ENCODE measurements at places on chromosomes 7 and 10.

DNA sequence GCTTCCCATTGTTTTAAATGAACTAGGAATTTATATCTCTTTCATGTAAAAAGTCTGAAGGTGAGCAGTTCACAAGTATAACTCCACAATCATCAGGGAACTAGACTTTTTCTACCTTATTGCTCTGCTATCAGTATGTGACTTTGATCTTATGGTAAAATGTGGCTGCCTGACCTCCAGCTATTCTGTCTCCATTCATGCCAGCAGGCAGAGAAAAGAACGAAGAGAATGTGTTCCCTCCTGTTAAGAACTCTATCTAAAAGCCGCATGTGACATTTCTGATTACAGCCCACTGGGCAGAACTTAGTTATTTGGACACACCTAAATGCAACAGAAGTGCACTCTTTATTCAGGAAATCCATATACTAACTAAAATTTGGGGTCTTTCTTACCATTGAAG, 102.8 kb upstream of the MBL2 start:
- DNase-seq = no peak

DNA sequence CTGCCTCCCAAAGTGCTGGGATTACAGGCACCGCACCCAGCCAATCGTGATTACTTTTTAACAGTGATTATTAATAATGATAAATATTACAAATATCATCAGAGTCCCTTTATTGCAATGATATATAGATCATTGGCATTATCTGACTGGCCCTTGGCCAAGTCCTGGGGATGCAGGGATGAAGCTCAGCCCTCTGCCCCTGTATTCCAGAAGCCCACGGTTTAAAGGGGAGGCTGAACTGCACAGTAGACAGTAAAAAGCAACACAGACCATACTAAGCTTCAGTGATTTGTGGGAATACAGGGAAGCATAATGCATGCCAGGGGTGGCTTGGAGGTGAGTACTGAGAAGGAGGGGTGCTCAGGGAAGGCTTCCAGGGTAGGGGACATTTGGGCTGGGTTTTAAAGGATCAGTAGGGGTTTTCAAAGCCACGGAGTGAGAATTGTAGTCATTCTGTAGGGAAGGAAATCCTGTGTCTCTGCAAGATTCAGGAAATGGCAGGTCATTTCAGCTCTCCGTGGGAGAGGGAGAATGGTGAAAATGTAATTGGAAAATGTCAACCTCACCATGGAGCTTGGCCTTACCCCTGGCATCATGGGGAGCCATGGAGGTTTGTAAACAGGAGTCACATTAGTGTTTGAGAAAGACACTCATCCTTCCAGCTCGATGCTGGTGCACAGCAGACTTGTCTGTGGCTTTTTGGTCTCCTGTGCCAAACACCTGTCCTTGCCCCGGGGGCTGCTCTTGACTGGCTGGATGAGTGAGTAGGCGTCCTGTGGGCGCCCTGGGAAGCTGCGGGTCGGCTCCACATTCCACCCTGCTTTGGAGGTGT, 8.8 kb downstream of the ADAMTS14 start:
- DNase-seq = no peak

DNA sequence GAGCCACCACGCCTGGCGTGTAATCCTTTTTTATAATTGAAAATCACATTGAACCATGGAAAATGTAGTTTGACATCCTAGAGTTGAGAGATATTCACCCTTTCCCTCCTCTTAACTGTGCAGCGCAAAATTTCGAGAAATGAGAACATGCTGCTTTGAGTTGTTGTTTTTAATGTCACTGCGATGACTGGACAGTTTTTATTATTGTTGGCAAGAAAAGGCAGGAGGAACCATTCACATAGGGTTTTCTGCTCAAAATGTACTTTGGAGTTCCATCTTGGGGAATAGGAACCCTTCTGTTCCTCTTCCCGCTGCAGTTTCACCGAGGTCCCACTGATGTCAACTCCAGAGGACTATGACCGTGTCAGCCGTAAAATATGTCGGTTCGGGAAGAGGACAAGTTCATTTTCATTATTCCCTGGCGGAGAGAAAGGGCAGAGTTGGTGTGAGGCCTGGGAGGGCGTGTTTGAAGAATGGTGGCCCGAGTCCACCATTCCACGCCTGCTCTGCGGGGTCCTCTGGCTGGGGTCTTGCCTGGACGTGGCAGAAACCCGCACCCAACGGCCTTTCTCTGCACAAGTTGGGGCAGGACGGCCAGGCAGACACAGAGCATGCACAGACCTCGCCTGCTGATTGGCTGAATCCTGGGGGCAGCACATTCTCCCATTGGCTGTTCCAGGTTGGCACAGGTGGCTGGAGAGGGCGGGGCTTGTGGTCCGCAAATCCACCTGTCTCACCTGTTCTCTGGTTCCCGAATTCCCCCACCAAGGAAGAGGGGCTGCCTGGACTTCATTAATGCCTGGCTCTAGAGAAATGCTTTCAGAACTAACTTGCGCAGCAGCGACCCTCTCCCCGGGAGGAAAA, 105.1 kb upstream of the TCF7L2 start:
- no peak for DNase-seq

- DNase-seq = no peak
These were observed 30.6 kb upstream of the PFKFB3 start for GRCh38 chr10:6171881-6172695.

- DNase-seq = no peak
These were observed 123.4 kb upstream of the ZNF746 start for GRCh38 chr7:149620961-149621360.

DNA sequence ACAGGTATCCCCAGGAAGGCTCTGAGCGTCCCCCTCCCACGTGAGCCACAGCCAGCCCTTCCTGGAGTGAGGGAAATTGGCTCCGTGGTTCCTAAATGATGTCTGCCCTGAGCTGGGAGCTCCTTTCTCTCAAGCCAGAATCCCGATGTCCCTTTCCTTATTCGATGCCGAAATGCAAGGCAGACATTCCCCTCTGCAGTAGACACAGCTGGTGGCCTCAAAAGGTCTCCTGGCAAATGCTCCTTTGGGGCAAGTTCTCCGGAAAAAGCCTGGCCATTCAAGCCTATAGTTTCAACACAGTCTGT, 98.9 kb downstream of the HIP1 start:
- DNase-seq = no peak

DNA sequence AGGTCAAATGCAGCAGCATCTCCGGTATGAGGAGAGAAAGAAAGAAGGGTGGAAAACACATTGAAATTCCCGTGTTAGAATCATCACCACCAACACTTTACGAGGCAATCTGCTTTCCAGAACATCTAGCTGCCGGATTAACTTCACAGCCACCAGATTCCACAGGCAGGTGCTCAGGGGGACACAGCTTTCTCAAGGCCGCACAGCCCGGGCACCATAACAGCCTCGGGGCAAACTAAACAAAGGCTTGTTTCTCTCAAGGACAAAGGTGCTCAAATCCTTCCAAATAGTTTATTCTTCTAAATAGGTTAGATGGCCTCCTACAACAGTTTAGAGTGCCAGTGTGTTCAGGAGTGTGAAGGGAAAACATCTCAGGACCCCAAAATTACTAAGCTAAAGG, 156.3 kb downstream of the DIP2C start:
- DNase-seq = no peak

GRCh38 chr7:48097521-48098231, 8.6 kb downstream of the UPP1 start:
- no peak for DNase-seq

DNA sequence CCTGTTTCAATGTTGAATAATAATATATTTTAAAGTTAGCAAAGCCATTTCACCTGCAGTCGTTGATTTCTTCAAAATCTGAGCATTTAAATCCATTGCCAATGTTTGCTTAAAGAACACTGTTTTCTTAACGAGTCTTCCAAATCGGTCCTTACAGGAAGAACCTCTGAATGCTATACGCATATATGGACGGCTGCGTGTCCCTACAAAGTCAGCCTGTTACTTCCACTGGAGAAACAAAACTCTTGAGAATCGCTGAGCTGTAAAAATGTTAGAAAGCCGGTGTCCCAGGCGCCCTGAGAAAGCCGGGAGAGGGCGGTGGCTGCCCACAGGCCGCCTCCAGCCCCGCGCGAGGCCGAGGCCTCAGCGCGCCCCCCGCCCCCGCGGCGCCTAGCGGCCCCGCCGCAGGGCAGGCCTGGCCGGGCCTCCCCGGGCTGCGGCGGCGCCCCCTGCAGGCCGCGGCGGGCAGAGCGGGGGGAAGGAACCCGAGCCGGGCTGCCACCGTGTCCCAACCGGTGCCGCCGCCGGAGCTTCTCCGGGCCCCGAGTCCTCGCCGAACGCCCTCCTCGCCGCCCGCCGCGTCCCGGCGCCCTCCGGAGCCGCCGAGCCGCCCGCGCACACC, at the start of gene FHIP2A:
Gene FHIP2A (plus strand): TSS at position 488 of the 622 bp plus-strand sequence. CDS start 299 bp downstream, outside the sequence.
- peak; percentile 58 for DNase-seq

GRCh38 chr10:111836571-111836970, 347.0 kb downstream of the GPAM start:
- DNase-seq = no peak

DNA sequence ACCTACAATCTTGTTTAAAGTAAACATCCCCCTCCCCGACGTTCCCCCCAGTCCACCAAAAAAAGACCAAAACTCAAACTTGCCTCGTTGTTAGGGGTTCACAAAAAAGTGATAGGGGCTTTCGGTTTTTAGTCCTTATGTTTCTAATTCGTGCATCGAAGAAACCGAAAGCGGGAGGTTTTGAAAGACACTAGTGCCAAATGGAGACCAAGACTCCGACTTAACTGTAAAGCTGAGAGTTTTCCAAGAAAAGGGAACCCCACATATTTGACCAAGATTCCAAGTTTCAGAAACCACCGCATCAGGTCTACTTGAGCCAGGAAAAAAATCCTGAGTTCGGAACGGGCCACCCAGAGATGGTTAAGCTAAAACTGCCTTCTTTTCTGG, 534 bp downstream of the PSMA2 start:
- DNase-seq = no peak

DNA sequence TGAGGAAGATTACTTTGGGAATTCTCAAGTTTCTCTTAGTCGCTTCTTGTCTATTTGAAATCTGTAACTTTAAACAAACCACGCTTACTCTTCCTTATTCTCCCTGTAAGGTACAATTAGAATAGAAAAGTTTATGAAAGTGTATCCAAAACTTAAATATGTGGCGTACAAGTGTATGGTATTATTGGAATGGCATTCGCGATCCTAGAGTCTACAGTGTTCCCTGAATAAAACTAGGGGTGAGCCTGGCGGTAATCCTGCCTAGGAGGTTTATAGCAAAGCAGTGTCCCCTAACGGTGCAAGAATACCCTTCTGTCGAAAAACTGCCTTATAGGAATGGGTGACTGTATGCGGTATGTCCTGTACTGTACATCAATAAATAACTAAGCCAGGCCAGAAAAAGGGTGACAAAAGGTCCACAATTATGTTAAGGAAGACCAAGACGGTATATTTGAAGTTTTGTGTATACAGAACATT, 1.2 kb downstream of the TASOR2 start:
- DNase-seq = no peak

GRCh38 chr10:14460447-14460846, 129.7 kb upstream of the FRMD4A start:
- DNase-seq = no peak

GRCh38 chr10:133528296-133528844, 1.2 kb downstream of the CYP2E1 start:
- DNase-seq = no peak

DNA sequence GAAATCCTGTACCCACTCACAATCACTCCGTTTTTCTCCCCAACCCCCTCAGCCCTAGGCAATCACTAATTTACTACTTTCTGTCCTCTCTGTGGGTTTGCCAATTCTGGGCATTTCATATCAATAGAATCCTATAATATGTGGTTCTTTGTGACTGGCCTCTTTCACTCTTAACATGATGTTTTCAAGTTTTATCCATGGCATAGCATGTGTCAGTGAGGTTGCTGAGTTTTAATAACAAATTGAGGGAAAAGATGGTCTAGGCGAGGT, 11.9 kb downstream of the PLAU start:
- DNase-seq = no peak

GRCh38 chr10:29862923-29863614, 196.3 kb downstream of the JCAD start:
- DNase-seq = peak; percentile 3
